LHCN-M2 (cell line): ENCODE measurements at places on chromosomes 3 and 15.
A peak's percentile ranks its signal among the peaks of the same experiment; 100 is the strongest.

DNA sequence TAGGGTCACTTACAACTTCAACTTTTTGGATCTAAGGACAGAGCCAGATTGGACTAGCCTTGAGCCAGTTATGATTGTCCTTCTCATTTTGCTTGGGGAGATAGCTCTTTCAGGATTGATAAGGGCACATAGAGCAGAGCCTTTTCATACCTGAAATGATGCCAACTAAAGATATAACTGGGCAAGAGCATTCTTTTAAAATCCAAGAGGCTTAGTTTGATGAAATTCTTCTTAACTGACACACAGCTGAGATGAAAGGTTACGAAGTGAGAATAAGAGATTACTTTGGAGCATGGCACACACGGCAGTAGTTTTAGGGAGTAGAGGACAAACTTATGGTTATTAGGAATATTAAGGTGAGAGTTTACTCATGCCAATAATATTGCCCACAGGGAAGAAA lies 12.7 kb downstream of the CD200 start:
- DNase-seq: no peak

- DNase-seq: peak; percentile 89
Measured at GRCh38 chr15:99424978-99425656, 140.7 kb upstream of the MEF2A start.

DNA sequence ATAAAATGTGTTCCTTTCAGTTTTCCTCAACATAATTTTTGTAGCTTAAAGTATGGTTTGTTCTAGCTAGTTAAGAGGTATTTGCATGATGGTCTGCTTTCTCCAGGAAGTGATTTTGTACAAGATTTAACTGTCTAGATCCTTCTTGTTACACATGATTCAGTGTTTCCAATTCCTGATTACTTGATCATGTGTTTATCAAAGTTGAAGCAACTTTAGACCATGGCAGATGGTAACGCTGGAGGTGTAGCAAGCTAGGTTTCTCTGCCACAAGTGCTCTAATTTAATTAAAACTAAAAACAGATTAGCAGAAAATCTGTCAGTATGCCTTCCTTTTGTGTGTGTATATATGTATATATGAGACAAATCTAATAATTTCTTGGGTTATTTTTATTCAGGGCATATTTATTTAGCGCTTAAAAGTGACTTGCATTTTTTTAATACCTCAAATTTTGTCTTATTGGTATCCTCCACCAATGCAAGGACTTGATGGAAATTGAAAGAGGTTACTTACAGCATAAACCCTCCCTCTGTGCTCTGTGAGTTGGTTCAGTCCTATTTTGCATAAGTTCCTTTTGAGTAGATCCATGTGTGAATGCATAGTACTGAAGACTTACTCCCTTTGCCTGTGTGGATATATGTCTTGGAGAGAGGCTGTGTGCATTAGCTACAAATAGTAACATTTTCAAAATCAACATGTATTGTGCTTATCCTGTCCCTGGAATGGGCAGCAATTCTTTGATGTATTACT lies 157.3 kb upstream of the CGNL1 start:
- peak; percentile 95 for DNase-seq

DNA sequence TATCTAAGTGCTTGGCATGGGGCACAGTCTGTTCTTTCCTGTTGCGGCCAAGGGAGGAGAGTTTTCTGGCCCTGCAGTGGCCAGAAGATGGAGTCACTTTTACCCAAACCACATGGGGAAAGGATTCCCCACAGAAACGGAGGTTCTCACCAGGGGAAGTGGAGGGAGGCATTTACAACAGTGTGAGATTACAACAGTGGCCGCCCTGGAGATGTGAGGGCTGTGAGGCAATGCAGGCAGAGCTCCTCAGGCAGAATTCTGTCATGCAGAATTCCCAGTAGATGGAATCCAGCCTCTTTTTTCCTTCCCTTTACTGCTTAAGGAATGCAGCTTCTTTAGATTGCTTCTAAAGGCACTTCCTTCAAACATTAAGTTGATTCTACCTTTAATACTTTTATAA lies 83.1 kb downstream of the CACNA1D start:
- DNase-seq: no peak

DNA sequence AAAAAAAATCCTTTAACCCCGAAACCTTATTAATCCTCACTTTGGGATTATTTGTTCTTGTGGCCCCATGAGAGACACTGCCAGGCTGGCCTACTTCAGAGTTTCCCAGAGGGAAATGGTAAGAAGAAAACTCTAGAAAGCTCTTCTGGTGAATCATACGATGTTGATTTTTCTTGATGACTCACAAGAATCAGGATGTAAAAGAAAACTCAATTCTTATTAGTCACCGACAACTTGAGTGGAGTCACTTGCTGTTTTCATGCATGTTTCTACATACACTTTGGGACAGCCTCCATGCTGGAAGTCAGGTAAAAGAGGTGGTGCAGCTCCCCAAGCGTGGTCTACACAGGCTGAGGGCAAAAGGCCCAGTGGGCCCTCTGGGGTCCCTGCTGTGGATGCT lies 42.8 kb downstream of the MYO5C start:
- peak; percentile 95 for DNase-seq

- DNase-seq: no peak
Measured at GRCh38 chr3:189369636-189370035, 197.9 kb downstream of the TPRG1 start.

- DNase-seq: no peak
Measured at GRCh38 chr3:183541235-183541655, 14.3 kb downstream of the KLHL6 start.

- DNase-seq: peak; percentile 30
Measured at GRCh38 chr3:107753494-107753893, 230.7 kb downstream of the BBX start.

DNA sequence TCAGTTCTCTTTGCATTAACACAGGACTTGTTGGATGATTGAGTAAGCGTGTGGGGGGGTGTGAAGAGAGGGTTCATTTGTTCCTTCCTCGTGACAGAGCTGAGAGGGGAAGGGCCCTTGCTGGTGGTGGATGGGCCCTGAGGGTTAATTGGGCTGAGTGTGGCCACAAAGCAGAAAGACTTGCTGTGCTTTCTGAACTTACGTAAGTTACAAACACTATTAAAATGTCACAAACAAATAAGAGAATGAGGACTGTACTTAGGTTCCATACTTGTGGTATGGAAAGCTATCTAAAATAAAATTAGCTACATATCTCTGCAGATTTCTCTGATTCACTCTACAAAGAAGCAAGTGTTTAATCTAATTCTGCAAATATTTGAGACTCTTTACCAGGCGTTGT lies 231.3 kb downstream of the LPP start:
- DNase-seq: no peak

- DNase-seq: no peak
Measured at GRCh38 chr15:73927003-73927475, 777 bp downstream of the LOXL1 start.

GRCh38 chr15:93562395-93563123 lies 473.5 kb upstream of the RGMA start:
- DNase-seq: no peak

DNA sequence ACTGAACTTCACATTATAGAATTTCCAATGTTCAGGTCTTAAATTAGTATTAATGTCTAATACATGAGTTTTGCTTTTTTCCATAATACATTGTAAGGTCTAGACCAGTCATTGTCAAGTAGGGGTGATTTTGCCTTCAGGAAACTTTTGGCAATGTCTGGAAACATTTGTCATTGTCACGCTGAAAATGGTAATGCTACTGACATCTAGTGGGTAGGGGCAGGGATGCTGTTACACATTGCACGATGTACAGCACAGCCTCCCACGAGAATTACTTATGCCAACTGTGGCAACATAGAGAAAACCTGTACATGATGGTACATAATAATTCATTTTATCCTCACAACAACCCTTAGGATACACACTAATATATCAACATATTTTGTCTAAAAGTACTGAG lies 384.1 kb downstream of the CADM2 start:
- peak; percentile 0 for DNase-seq

GRCh38 chr3:114052216-114052615 lies 4.1 kb downstream of the CCDC191 start:
- no peak for DNase-seq

DNA sequence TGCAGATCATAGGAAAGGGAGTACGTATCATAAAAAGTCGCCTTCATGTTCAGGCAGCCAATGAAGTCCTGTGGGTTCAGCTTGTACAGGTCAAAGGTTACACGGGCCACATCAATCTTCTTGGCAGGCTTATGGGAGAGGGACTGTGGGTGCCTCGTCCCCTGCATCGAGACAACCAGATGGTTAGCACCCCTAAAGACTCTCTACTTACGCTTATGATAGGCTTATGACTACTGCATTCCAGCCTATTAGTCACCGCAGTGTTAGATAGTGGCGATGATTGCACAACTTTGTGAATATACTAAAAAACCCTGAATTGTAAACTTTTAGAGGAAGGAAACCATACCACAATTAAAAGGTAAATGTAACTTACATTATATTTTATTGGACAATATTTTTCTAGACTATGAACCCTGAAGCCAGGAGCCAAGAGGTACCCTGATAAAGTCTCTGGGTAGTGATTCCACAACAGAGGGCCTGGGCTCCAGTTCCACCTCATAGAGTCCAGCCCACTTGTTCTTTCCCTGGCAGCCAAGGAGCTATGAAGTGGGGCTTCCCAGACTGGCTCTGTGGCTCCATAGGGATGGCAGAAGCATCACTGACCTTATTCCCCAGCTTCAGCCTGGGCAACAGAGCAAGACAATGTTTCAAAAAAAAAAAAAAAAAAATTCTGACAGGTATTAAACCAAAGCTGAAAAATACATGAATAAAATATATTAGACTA lies 2.5 kb upstream of the FANCD2 start:
- DNase-seq: peak; percentile 75

GRCh38 chr3:171055336-171056178 lies 29.0 kb upstream of the SLC2A2 start:
- peak; percentile 17 for DNase-seq

DNA sequence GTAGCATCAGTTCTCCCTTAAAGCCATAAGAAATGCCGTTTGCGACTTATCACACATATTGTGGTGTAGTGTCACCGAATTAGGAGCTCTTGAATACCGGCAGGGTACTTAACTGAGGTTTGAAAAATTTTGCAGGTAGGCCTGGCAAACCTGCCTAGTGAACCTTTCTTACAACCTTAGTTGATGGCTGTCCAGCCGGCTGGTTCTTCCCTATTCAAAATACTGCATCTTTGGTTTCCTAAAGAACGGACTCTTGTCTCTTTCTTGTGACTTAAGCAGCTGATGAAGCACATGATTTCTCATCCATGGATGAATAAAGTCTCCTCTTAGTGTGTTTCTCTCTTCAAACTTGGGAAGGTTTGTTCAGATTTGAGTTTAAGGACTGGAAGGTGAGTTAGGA lies 1.5 kb downstream of the RAB7A start:
- no peak for DNase-seq

GRCh38 chr3:112740835-112741234 lies 99.9 kb upstream of the CCDC80 start:
- DNase-seq: no peak

DNA sequence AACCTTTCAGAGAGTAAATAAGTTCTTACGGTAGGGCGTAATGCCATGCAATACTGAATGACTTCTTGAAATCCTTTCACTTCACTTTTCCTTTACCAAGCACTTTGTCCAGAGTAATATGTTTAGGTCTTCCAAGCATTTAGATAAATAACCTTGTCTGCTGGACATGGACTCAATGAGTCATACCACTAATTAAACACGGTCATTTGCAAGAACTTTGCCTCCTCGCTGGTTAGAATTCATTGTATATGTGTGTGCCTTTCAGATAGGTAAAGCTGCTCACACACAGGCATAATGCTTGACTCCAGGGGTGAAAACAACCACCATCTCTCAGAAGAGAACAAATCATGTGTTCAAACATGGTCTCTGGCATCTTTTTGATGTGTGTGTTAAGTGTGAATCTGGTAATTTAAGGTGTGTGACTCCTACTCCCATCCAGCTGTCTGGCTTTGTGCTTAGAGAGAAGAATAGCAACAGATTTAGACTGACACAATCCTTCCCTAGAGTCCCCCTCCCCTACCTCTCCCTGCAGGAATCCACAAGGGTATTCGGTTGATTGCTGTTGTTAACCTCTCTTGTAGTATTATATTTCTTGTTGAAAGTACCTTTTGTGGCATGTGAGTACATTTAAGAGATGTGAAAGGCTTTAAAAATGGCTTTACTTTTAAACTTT lies 419.0 kb downstream of the CNTN4 start:
- DNase-seq: no peak
